ENCODE measurements at places on chromosomes 13 and 19.

- no peak for DNase-seq
Measured at GRCh38 chr19:47107202-47107952, 6.2 kb downstream of the ZC3H4 start.

DNA sequence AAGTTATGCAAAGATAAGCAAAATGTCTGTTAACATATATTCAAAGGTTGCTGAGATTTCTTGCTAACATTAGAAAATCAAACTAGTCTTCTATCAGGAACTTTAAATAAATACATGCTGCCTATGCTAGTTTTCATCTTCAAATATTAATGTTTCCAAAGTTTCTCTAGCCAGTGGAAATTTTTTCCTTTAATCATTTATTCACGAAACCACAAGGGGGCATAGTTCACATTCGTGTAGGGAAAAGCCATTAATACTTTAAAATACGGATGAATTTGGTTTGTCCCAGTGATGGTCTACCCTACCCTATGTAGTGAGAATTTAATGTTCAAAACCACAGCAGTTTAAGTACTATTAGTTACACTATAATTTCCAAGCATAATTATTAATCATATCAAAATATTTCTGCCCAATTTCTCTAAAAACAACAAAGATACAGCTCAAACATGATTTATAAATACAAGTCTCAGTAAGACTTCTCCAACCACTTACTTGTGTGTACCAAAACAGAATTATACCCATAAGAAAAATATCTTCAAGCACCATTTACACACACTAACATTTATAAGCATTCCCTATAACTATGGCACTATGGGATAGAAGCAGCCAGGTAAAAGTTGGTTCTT, 16.2 kb downstream of the NUFIP1 start:
- DNase-seq = no peak

DNA sequence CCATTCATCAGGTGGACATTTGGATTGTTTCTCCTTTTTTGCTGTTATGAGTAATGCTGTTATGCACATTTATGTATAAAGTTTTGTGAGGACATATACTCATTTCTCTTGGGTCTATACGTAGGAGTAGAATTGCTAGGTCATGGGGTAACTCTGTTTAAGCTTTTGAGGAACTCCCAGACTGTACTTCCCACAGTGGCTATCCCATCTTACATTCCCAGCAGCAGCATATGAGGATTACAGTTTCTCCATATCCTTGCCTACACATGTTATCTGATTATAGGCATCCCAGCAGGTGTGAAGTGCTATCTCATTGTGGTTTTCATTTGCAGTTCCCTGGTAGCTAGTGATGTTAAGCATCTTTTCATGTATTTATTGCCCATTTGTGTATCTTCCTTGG, 5.9 kb downstream of the ZSCAN22 start:
- no peak for DNase-seq

GRCh38 chr13:45315520-45316167, 25.3 kb downstream of the TPT1 start:
- no peak for DNase-seq

DNA sequence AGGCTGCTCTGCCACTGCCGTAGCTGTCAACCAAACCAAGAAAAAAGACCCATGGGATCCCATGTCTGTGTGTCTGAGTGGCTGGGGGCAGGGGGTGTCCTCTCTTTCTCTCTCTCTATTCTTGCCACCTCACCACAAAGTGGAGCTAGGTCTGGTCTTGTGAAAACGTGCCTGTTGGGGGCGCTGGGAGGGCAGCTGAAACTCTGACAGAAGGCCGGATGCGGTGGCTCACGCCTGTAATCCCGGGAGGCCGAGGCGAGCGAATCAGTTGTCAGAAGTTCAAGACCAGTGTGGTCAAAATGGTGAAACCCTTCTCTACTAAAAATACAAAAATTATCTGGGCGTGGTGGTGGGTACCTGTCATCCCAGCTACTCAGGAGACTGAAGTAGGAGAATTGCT, 29.2 kb downstream of the ZNF146 start:
- no peak for DNase-seq

GRCh38 chr13:43786472-43786765, 353 bp downstream of the ENOX1 start:
- no peak for DNase-seq

- DNase-seq = no peak
Measured at GRCh38 chr13:33366469-33367062, 81.0 kb upstream of the STARD13 start.
